Foreskin fibroblast (primary cell): ENCODE measurements at places on chromosomes 6 and 20.

DNA sequence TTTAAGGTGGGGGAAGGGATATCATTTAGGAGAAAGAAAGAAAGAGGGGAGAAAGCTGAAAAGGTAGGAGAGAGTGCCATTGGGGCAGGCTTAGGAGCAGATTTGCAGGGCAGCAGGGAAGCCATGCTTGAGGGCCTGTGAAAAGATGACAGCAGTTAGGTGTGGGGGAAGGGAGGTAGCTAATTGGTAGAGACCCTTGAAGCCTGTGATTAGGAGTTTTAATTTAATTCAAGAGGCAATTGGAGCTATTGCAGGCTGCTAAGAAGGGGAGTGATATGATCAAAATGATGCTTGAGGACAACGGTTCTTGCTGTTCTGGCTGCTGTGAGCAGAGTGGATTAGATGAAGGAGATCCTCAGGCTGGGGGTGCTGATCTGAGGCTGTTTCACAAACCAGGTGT, 24.5 kb upstream of the SEC63 start:
- DNase-seq, result no peak

DNA sequence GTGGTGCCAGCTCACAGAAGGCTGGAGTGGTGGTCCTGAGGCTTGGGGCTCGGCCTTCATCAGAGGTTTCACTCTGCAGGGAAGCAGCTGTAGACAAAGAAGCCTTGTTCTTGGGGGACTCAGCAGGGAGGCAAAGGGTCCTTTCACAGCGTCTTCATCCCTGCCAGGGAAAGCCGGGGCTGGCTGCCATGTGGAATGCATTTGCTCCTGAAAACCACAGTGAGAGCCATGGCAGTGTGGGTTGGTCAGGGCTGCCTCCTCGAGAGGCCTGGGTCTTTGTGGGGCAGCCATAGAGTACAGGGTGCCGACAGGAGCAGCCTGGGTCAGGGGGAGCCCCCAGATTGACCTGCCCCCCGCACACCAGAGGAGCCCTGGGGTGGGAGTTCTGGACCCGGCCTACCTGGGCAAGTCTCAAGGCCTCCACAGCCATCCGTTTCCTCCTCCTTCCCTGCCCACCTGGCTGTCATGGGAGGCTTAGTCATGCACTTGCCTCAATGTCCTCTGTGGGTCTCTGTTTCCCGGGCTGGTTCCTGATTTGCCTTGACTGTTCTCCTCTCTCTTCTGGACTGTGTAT, 144.0 kb downstream of the CDC5L start:
- no peak for DNase-seq

- no peak for DNase-seq
These were observed 19.8 kb downstream of the GMPR start for GRCh38 chr6:16257999-16258708.

GRCh38 chr6:72579865-72580264, 42.0 kb upstream of the KCNQ5 start:
- DNase-seq, result no peak

- DNase-seq, result peak; percentile 53
These were observed 568 bp downstream of the PREP start for GRCh38 chr6:105402090-105402938.

DNA sequence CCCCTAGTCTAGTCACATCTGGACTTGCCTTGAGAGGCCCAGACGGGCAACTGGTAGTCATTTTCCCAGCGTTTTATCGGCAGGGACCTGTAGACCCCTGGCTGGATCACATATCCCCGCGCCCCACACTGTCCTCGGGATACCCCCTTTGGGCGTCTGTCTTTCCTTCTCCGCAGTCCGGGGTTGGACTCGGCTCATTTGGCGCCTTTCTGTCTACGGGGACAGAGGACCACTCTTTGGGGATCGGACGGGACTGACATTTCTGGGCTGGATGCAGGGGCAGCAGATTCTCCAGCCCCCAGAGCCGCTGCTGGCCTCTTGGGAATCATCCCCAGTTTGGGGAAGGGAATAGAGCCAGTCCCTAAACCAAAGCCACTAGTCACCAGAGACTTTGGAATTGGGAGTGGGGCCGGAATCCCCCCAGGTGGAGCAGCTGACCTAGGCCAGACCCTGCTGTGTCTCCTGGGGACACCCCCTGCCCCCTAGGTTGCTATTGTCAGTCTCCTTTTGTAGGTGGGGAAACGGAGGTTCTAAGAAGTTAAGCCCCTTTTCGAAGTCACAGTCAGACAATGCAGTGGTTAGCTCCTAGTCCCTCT, 734 bp downstream of the FAM110A start:
- no peak for DNase-seq

DNA sequence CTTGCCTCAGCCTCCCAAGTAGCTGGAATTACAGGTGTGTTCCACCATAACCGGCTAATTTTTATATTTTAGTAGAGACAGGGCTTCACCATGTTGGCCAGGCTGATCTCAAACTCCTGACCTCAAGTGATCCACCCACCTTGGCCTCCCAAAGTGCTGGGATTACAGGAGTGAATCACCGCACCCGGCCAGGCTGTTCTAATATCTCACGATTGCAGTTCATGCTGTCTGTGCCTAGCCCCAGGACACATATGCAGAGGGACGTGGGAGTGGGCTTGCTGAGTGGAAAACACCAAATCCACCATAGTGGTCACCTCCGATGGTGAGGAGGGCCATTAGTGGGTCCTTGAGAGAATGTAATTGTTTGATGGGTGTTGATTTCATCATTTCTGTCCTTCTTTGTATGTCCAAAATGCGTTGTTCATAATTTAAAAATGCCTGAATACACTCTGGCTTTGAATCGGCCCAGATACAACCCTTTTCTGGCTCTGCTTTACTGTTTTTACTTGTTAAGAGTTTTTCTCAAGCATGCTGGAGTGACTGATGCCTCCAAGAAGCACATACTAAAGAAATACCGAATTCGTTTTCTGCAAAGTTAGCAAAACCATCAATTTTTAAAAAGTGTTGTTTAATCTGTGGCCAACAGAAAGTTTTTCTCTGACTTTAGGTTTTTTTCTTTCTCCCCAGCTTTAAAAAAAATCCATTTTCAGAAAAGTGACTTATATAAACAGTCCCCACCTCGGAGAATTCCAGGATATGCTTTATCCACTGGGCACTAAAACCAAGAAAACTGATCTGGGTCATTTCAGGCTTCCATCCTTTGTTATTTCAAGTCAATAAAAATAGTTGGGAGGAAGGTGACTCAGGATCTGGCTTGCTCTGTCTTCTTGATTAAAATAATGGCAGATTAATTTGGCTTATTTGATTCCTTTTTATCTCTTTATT, 18.8 kb upstream of the RALGAPA2 start:
- DNase-seq, result no peak

- DNase-seq, result no peak
These were observed 8.4 kb downstream of the ZNF341 start for GRCh38 chr20:33740189-33740588.

DNA sequence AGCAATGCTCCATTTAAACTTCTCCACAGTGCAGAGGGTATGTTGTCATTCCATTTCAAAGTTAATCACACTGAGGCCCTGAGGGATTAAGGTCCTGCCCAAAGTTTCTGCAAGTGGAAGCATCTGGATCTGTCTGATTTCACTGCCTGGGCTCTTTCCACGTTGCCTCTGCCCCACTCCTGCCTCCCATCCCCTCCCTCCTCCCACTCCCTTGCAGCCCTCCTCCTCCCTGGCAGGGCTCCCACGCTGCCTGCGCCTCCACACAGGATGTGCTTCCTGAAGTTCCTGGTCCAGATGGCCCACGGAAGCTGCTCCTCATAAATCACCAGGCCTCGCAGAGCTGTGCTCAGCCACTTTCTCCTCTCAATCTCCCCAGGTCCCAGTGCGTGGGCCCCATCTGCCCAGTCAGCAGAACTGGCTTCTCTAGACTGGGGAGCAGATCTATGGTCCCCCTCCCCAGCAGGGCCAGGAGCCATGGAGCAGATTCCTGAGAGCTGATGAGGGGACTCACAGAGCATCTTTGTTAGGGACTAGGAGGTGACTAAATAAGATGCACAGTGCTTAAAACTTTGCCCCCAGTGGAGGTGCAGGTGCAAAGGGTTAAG, 65.4 kb upstream of the MAFB start:
- peak; percentile 79 for DNase-seq

- no peak for DNase-seq
These were observed 55.5 kb downstream of the FOXC1 start for GRCh38 chr6:1665214-1665613.

DNA sequence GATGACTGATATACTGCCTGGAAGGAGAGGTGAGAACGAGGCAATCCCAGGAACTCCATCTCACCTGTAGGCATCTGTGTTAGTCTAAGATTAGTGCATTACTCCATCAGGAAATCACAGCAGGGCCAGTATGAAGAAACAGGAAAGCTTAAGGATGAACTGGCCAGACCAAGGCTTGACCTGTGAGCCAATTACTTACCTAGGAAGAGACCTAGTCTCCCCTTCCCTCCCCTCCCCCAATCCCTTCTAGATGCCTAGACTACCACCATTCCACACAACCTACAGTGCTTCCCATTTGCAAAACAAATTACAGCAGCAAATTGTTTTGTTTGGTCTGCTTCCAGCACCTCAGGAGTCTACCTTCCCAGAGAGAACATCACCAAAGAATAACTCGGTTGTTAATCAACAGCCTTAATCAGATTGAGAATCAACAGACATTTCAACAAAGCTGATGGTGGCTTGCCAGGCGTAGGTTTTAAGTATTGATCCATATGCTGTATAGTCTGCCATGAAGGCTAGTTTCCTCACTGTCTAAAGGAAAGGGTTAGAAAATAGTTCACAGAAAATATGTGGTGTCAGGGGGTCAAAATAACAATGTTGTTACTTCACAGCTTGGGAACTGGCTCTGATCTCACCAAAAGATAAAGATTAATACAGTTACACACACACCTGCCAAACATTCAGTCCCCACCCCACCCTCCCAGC, 10.1 kb downstream of the PKHD1 start:
- no peak for DNase-seq

- DNase-seq, result no peak
These were observed 20.3 kb downstream of the PGK2 start for GRCh38 chr6:49766762-49767161.

GRCh38 chr6:109840034-109840433, 138.1 kb upstream of the GPR6 start:
- DNase-seq, result no peak

- DNase-seq, result no peak
These were observed 19.8 kb downstream of the ADGRF5 start for GRCh38 chr6:46901882-46902314.

DNA sequence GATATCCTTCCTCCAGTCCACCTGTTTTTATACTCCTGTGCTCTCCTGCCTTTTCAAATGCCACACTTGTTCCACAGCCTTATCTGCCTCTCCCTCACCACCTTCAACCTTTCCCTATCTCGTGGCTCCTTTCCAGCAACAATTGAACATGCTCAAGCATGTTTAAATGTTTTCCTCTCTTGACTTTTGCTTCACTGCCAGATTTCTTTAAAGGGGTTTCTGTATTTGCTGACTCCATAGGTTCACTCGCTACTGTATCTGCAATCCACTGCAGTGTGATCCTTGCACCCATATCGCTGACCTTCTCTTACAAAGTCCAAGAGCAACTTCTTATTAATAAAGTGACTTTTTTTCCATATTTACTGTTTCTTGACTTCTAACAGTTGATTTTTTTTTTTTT, 11.2 kb upstream of the GMNN start:
- no peak for DNase-seq

- DNase-seq, result no peak
These were observed 24.6 kb downstream of the TBXT start for GRCh38 chr6:166143011-166143410.

DNA sequence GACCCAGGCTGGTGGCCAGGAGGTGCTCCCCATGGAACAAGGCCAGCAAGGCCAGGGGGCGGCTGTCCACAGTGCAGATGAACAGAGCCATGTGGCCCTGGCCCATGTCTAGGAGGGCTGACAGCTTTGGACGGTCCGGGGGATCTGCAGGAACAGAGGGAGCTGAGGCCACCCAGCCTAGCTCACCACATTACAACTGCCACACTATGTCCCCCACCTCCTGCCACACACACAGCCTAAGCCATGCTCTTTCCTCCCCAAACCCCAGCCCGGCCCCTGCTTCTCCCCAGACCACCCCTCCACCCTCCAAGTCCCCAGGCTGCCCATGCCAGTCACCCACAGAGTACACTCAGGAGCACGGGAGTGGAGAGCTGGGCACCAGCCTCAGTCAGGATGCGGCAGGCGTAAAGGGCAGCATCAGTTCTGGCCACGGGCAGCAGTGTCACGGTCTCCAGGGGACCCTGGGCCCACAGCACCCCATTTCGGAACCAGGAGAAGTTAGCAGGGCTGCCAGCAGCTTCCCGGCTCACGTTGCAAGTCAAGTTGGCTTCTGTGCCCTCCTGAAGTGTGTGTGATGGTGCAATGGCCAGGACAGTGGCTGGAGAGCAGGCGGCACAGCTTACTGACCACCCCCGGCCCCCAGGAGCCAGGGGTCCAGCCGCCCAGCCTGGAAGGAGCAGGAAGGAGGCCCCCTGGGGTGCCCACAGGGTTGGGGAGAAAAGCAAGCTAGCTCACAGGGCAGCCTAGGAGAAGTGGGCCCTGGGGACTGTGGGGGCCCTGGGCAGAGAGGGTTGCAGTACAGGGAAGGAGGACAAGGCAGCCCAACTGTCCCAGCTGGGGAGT, 15.2 kb upstream of the ADAM33 start:
- no peak for DNase-seq

- no peak for DNase-seq
These were observed 106.4 kb downstream of the CD109 start for GRCh38 chr6:73802366-73802765.

GRCh38 chr6:15755526-15755925, 92.7 kb upstream of the DTNBP1 start:
- peak; percentile 28 for DNase-seq

GRCh38 chr6:89117211-89118108, at the start of gene SRSF12:
Gene SRSF12 (minus strand): TSS chr6:89118071. CDS start chr6:89117887, 184 bp downstream.
- peak; percentile 62 for DNase-seq

DNA sequence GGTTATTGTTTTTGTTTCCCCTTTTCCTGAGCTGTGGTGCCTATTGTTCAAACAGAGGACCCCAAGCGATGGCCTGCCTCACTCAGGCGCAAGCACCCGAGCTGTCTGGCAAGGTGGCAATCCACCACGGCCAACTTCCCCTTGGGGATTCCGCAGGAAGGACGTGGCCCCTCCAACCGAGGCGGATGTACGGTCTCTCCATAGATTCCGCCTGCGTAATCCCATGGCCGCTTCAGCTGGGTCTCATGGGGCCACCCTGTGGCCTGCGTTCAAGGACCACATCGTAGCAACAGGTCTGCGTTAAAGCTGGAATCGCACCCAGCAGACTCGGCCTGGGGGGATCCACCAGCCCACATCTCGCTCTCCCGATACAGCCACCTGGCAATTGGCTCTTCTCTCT, 79.9 kb downstream of the CEBPB start:
- DNase-seq, result no peak

GRCh38 chr6:160285541-160286105, 27.0 kb upstream of the SLC22A2 start:
- DNase-seq, result no peak

- peak; percentile 83 for DNase-seq
These were observed 1.4 kb downstream of the CLIC1 start for GRCh38 chr6:31734821-31735406.

DNA sequence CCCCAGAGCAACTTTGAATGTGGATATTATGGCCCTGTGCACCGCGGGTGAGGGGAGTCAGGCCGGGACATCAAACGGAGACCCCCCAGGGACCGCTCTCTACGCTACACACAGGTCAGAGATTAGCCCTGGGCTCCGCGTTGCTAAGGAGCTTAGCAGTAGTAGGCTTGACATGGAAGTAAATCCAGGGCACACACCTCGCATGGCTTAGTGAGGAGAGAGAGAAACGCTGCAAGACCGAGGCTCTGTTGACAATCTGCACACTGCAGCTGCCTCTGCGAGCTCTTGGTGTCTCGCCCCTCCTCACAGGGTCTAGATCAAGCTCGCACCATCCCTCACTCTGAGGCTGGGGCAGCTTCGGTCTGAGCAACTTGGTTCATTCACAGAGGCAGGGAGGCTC, 116.1 kb upstream of the CDH4 start:
- no peak for DNase-seq
